ENCODE measurements at places on chromosomes 2 and 18. TPM values are rescaled to one million over a fixed set of nuclear protein-coding genes. Genes with fewer than 3 reads are reported as not detected.

The UGT1A4 gene
- not detected for total RNA-seq

The TUBA4B gene
- total RNA-seq: not detected

The SERPINB11 gene
- total RNA-seq: not detected

The DSC1 gene
- total RNA-seq: not detected

The ZNF521 gene
- total RNA-seq: 2.1 TPM

The UGT1A8 gene
- not detected for total RNA-seq

The SPRED2 gene
- 15.1 TPM for total RNA-seq

The FAM110C gene
- total RNA-seq: not detected

The PSMD1 gene
- total RNA-seq: 109 TPM

The YIPF4 gene
- total RNA-seq: 17.3 TPM

The SPATA3 gene
- total RNA-seq: not detected

The PDCL3 gene
- total RNA-seq: 10.4 TPM

The RNU2-63P gene
- not detected for total RNA-seq

The IGFBP5 gene
- total RNA-seq: 1.4 TPM

The FBXO48 gene
- total RNA-seq: 0.35 TPM

The KCNE4 gene
- total RNA-seq: 0.18 TPM

The TGFA gene
- total RNA-seq: not detected

The CNDP1 gene
- total RNA-seq: not detected

Measured in myometrial cell (primary cell).